ENCODE measurements at places on chromosomes 3 and 15.

- H3K27me3 ChIP-seq: peaks cover 1% of the 10 kb centered on the region
- H3K36me3 ChIP-seq: no peaks in the 10 kb centered on the region
These were observed 19.1 kb downstream of the TYRO3 start for GRCh38 chr15:41577863-41578735.

DNA sequence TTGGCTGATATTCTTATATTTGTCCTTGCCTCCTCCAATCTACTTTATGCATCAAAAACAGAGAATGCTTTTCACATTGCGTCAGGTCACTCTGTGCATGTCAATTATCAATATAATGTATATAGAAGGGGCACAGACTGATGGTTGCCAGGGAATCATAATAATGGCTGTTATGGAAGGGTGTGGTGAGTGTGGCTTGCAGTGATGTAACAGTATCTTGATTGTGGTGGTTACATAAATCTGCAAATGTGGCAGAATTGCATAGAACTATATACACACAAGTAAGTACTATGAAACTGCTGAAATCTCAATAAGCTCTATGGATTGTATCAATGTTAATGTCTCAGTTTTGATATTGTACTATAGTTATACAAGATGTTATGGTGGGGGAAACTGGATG is 228.6 kb downstream of the TJP1 start:
- peaks cover 14% of the 10 kb centered on the region for H3K27me3 ChIP-seq
- DNase-seq: no peak
- peaks cover 21% of the 10 kb centered on the region for H3K4me1 ChIP-seq
- no peaks in the 10 kb centered on the region for H3K36me3 ChIP-seq
- no peak overlapping the region for H3K27ac ChIP-seq
- no peak overlapping the region for H3K4me3 ChIP-seq

DNA sequence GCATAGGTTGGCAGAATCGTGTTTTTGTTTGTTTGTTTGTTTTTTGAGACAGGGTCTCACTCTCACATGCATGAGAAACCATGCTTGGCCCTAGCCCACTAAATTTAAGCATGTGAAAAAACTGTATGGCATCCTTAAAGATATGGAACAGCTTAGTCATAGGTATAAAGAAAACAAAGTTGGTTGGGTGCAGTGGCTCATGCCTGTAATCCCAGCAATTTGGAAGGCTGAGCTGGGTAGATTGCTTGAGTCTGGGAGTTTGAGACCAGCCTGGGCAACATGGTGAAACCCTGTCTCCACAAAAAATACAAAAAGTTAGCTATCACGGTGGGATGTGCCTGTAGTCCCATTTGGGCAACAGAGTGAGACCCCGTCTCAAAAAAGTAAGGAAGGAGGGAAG is 25.2 kb downstream of the EXD1 start:
- H3K4me1 ChIP-seq: peaks cover 9% of the 10 kb centered on the region
- no peak overlapping the region for H3K4me3 ChIP-seq
- H3K27ac ChIP-seq: no peak overlapping the region
- peak; percentile 11 for DNase-seq
- peaks cover 12% of the 10 kb centered on the region for H3K27me3 ChIP-seq
- H3K36me3 ChIP-seq: no peaks in the 10 kb centered on the region

GRCh38 chr3:155712008-155712407 is 32.9 kb downstream of the PLCH1 start:
- DNase-seq: no peak
- no peak overlapping the region for H3K27ac ChIP-seq
- H3K36me3 ChIP-seq: no peaks in the 10 kb centered on the region
- H3K4me3 ChIP-seq: no peak overlapping the region
- H3K4me1 ChIP-seq: no peaks in the 10 kb centered on the region

GRCh38 chr3:26964836-26965235 is 342.3 kb downstream of the LRRC3B start:
- H3K4me1 ChIP-seq: no peaks in the 10 kb centered on the region
- H3K27me3 ChIP-seq: no peaks in the 10 kb centered on the region
- no peak overlapping the region for H3K4me3 ChIP-seq
- no peak overlapping the region for H3K27ac ChIP-seq

- peaks cover 30% of the 10 kb centered on the region for H3K4me1 ChIP-seq
- no peak for DNase-seq
- H3K27ac ChIP-seq: no peak overlapping the region
- peaks cover 2% of the 10 kb centered on the region for H3K27me3 ChIP-seq
- peaks cover 54% of the 10 kb centered on the region for H3K36me3 ChIP-seq
- no peak overlapping the region for H3K4me3 ChIP-seq
These were observed 14.5 kb downstream of the MESP2 start for GRCh38 chr15:89790661-89791060.

GRCh38 chr3:53109190-53109589 is 21.0 kb downstream of the RFT1 start:
- H3K27ac ChIP-seq: peak overlapping the region; percentile 82
- peaks cover 16% of the 10 kb centered on the region for H3K36me3 ChIP-seq
- H3K4me1 ChIP-seq: peaks cover 31% of the 10 kb centered on the region
- peak; percentile 82 for DNase-seq
- no peaks in the 10 kb centered on the region for H3K27me3 ChIP-seq
